ENCODE measurements at places on chromosomes 5 and 9. TPM values are rescaled to one million over a fixed set of nuclear protein-coding genes. Genes with fewer than 3 reads are reported as not detected.

Gene PLPP7
- total RNA-seq, result 9.8 TPM

Gene CDKN2B
- 0.94 TPM for total RNA-seq

DNA sequence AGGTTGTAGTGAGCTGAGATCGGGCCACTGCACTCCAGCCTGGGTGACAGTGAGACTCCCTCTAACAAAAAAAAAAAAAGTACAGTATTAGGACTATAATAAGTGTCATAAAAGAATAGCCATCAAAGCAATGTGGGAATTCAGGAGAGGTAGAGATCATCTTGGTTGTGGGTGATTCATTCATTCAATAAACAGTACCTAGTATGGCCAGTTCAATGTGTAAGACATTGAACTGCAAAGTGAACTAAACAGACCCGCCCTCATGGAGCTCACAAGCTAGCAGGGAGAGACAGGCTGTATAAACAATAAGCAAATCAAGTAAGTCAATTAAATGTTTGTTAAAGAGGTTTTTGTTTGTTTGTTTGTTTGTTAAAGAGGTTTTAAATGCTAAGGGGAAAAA lies 146.1 kb upstream of the RANBP3L start:
- no peak overlapping the region for H3K4me3 ChIP-seq
- no peaks in the 10 kb centered on the region for H3K27me3 ChIP-seq
- H3K4me1 ChIP-seq, result peaks cover 10% of the 10 kb centered on the region
- DNase-seq, result no peak

Gene CFAP90
- 17.8 TPM for total RNA-seq

DNA sequence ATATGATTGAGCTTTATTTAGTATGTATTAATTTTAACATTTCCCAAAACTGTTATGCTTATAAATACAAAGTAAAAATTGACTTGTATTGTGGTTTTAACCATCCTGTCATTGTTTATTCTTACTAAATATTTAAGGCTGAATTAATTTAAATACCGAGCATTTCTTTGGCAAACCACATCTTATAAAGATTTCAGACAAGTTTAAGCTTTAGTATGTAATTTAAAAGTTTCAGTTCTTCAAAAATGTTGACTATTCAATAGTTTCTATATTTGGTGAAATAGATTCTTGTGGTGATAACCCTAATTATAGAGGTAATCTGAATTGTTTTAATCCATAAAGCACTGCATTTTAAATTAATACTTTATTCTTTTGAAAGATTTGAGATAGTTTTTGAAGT lies 65.5 kb downstream of the CCNH start:
- no peak overlapping the region for H3K4me3 ChIP-seq
- no peaks in the 10 kb centered on the region for H3K27me3 ChIP-seq
- no peak for DNase-seq
- no peaks in the 10 kb centered on the region for H3K4me1 ChIP-seq
- H3K36me3 ChIP-seq, result peaks cover 4% of the 10 kb centered on the region

- no peaks in the 10 kb centered on the region for H3K36me3 ChIP-seq
- no peaks in the 10 kb centered on the region for H3K4me1 ChIP-seq
- H3K4me3 ChIP-seq, result no peak overlapping the region
- DNase-seq, result no peak
- H3K27ac ChIP-seq, result no peak overlapping the region
These were observed 76.2 kb upstream of the CHD1 start for GRCh38 chr5:99004960-99005359.

Measured in spinal cord (tissue), 10 donors.